ENCODE measurements at places on chromosomes 13 and 19.
A peak's percentile ranks its signal among the peaks of the same experiment; 100 is the strongest.

DNA sequence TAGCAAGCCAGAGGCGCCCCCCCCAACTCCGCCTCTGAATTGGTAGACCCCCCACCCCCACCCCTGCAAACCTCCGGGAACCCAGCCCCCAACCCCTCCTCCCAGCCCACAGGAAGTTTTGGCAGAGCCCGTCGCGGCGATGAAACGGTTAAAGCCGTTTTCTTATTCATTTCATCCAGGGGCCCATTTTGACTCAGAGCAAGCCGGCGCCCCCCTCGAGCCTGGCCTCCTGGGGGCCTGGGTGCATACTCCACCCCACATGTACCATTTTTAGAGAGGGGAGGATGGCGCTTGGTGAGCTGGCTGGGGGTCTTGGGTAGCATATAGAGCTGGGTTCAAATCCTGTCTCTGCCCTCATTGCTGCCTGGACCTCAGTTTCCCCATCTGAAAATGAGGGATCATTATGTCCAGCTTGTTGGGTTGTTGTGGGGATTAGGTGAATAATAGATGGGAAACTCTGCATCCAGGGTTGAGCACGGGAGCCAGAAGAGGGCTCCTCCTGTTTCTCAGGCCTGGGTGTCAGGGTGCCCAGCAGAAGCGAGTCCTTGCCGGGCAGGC lies 7.9 kb upstream of the JUNB start:
- no peak for DNase-seq

- DNase-seq = no peak
Measured at GRCh38 chr13:60441761-60442160, 44.7 kb downstream of the TDRD3 start.

- no peak for DNase-seq
Measured at GRCh38 chr13:72174549-72174948, 307.5 kb upstream of the DACH1 start.

DNA sequence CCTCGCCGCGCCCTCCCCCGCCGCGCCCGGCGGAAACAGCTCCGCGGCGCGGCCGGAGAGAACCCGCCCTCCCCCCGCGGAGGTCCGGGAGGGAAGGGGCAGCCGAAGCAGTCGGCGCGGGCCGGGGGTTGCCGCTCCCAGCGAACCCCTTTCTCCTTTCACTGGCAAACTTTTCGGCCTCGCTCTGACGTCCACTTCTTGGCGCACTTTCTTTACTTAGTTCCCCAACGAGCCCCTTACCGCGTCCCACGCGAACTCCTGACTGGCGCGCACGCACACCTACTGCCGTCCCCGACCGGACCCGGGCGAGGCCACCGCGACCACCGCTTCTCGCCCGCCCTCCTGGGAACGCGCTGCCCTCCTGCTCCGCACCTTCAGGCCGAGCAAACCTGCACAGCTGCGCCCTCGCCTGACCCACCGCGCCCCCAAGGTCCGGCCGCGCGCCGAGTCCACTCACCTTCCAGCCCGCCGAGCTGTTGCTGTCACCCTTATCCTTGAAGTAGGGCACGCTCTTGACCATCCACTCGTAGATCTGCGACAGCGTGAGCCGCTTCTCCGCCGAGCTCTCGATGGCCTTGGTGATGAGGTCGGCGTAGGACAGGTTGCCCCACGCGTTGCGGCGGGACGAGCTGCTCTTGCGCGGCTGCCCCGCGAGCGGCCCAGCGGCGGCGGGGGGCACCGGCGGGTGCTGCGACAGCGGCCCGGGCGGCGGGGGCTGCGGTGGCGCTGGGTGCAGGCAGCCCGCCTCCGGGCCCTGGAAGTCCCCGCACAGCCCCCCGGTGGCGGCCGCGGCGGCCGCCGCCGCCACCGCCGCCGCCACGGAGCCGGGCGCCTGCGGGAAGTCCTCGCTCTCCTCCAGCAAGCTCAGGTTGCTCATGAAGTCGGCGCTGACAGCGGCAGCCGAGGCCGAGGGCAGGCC lies 1.1 kb downstream of the FOXO1 start:
- DNase-seq = peak; percentile 56

GRCh38 chr13:20903164-20903475 lies 574 bp upstream of the XPO4 start:
- DNase-seq = no peak

DNA sequence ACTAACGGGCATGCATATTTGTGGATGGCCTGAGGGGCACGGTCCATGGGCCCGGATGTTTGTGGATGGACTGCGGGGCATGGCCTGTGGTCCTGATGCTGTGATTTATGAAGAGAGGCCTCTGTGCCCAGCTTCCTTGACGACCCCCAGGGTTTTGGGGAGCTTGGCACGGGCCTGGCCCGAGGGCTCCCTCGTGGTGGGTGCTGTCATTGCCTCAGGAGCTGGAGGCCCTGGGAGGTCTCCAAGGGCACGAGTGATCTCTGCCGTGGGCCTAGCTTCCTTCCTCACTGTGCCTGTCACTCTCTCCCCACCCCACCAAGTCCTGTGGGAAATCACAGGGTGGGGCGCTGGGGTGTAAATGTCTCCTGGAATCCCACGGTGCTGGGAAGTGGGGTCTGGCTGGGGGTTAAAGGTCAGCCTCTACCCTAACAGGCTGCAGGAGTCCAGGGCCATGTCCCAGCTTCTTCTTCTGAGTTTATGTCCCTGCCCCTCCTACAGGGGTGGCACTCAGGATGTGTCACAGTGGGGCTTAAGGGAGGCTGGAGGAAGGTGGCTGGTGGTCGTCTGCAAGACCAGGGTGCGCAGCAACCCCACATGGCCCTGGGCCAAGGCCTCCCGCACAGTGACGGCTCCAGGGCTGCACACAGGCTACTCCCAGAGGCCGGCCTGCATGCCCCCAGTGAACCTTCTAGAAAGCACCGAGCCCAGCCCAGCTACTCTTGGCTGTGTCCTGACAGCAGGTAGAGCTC lies 27.6 kb upstream of the RANBP3 start:
- DNase-seq = no peak

GRCh38 chr13:22846551-22846950 lies 334.2 kb upstream of the SGCG start:
- DNase-seq = no peak

DNA sequence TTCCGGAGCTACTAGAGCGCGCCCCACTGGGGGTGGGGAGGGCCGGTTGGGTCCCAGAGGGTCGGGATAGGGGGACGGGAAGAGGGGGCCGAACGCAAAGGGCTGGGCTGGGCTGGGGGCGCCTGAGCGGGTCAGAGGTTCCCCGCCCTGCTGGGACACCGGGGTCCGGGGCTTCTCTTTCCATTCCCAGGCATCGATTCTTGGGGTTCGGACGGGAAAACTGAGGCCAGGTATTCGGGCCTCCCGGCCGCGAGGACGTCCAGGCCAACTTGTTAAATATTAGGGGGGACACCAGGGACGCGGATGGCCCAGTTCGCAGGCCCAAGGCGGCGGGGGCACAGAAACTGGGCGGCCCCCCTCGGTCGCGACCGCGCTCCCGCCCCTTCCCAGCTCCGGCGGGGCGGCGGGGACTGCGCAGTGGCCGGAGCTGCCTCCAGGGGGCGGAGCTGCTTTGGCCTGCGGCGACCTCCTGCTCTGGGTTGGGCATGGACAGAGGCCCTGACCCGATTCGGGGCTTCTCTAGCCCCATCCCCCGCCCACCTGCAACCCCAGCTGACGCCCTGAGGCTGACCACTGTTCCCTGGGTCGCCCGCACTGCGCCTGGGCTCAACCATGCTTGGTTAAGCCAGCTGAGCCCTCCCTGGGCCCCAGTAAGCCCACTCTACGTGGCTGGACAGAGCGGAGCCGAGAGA lies 1.2 kb upstream of the KLF16 start:
- DNase-seq = no peak

DNA sequence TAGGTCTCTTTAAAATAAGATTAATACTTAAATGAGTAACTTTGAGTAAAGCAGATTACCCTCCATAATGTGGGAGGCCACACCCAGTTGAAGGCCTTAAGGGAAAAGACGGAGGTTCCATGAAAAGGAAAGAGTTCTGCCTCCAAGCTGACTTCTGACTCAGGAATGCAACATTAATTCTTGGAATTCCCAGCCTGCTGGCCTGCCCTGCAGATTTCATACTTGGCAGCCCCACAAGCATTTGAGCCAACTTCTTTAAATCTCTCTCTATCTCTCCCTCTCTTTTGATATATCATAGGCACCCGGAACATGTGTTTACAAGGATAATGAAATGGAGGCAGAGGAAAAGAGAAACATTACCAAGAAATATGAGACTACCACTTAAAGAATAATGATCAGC lies 902.3 kb upstream of the MIR17HG start:
- DNase-seq = no peak

- DNase-seq = no peak
Measured at GRCh38 chr13:48819899-48820298, 155.8 kb upstream of the FNDC3A start.

DNA sequence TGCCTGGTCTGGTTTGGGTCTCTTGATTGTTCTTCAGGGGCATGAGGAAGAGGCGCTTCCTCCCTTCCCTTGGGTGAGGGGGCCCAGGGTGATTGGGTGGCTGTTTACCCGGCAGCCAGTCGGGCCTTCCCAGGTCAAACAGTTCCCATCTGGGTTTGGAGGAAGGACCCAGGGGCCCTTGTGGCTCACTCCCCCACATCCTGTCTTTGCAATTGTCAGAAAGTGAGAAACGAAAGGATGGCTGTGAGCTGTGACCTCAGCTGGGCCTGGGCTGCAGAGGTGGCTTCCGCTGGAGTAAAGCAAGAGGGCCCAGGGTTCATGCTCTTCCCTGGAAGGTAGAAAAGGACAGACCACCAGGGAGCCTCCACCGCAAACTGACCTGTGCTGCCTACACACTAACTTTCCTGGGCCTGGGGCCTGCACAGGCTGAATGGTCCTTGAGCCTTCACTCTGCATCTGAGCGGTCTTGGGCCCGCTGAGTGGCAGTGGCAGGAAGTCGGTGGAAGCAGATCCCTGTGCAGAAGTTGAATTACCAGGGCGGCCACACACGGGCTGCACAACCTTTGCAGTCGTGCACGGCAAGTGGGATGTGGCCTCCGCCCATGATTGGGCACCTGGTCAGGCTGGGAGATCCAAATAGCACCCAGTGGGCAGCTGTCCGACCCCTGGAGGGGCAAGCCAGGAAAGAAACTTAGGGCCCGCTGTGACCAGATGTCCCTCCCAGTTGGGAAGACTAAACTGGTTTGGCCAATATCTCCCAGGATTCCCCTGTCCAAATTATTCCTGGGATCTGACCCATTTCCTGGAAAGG lies 5.3 kb upstream of the CD79A start:
- DNase-seq = peak; percentile 63

DNA sequence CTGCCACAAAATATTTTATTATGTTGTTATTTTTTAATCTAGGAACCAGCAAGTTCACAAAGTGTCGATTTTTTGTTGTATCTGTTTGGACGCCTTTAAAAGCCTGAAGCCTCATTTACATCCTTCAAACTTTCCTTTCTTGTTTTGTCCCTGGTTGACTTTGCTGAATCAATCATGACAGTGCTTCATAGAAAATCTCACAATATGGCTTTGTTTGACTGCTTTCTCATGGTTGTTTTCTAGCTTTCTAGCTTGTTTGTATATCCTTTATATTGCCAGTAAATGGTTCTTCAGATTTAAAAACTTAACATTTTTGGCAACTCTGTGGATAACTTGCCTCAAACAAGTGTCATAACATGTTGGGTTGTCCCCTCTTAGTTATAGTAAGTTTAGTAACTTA lies 84.1 kb upstream of the ATXN8OS start:
- DNase-seq = no peak

DNA sequence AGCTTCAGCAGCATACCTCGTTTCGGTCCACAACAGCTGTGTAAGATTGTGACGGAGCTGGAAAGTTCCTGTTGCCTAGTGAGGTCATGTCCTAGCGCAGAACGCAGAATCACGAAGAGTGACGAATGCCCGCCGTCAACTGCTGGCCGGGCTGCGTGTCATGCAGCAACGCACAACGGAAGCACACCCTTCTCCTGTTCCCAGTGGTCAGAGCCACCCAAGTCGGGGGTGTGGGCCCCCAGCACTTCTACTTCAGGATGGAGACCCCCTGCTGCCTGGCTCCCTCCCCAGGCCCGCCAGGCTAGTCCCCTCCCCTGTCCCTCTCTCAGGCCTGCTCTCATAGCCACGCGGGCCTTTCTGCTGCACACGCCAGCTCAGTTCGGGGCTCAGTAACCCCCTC lies 25.9 kb downstream of the C2CD4C start:
- DNase-seq = no peak

- no peak for DNase-seq
Measured at GRCh38 chr19:8259142-8259921, 48.8 kb downstream of the CD320 start.

- no peak for DNase-seq
Measured at GRCh38 chr13:34116651-34117050, 298.7 kb downstream of the RFC3 start.

GRCh38 chr13:111548301-111548700 lies 227.9 kb downstream of the TEX29 start:
- DNase-seq = no peak

GRCh38 chr13:46595885-46596275 lies 42.9 kb downstream of the LRCH1 start:
- DNase-seq = no peak

DNA sequence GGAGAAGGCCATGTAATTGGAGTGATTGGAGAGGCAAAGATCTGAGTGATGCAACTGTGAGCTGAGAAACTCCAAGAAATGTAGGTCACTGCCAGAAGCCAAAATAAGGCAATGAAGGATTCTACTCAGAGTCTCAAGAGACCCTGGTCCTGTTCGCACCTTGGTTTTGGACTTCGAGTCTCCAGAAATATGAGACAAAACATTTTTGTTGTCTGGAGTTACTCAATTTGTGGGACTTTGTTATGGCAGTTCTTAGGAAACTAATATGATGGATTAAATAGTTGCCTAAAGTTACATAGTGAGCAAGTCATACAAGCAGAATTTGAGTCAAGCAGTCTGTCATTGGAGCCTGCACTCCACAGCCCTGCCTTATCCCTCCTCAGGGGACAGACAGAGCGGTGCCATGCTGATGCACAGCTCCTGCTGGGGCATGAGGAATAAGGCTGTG lies 104.2 kb downstream of the ITGBL1 start:
- DNase-seq = no peak

- no peak for DNase-seq
Measured at GRCh38 chr13:41313659-41314197, 2.7 kb downstream of the NAA16 start.

DNA sequence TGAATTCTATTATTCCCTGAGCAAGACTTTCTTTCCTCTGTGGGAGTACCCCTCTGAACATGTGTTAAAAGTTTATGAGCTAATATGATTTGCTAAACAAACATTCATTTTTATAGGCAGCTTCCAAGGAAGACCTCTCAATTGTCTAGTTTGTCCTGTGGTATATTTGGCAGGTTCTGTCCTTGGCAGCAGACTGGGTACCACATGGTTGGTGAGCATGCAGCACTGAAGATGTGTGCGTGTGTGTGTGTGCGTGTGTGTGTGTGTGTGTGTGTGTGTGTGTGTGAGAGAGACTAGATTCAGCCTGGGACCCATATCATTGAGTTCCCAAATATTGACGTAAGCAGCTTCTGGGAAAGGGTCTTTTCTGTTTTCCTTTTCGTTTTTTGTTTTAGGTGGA lies 24.0 kb downstream of the FGF9 start:
- no peak for DNase-seq

- no peak for DNase-seq
Measured at GRCh38 chr19:40928850-40929249, 46.8 kb upstream of the CYP2A7 start.

Data from CD8-positive, alpha-beta memory T cell (primary cell).